Sciatic nerve (tissue), 2 donors: ENCODE measurements at places on chromosomes 5 and 9.

- DNase-seq, result no peak
Measured at GRCh38 chr5:166342402-166342801, 1949.0 kb upstream of the WWC1 start.

DNA sequence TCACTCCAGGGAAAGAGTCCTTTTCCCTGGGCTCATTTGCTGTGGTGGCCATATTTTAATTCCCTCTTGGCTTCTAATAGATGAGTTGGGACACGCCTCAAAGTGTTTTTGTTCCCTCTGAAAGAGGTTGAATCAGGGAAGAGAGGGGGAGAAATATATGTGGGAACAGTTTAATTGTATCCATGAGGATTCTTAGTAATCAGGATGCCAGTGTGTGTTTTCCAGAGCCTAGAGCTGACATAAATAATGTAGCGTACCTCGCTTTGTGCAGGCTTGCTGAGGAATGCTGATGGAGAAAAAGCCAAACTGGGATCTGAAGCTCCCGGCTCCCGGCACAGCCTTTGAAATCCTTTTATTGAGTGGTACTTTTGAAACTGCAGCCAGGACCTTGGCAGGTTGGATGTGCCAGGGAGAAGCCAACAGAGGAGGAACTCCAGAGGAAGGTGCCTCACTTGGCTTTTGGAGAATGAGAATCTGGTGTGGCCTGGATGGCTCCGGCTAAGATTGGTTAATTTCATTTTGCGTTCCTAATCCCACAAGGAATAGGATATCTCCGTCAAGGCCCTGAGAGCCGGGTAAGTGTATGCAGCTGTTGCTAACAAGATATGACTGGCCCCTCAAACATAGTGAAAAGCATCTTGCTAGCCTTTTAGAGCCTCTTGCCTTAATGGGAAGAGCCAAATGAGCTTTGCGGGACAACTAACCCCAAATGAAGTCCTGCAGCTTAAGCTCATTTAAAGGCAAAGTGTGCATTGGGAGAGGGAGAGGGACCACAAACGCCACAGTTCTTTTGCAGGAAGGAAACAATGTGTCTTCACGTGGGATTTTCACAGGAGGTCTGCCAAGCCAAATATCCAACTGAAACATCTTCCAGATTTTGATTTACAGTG is 471.1 kb upstream of the WWC1 start:
- no peak for DNase-seq

DNA sequence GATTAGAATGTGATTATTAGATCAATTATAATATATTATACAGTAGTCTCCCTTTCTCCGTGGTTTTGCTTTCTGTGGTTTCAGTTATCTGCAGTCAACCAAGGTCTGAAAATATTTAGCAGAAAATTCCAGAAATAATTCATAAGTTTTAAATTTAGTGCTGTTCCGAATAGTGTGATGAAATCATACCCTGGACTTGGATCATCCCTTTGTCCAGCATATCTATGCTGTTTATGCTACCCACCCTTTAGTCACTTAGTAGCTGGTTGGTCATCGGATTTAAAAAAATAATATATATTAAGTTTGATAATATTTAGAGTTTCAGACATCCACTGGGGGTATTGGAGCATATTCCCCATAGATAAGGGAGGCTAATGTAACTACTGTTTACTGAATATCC is 19.6 kb downstream of the RMI1 start:
- DNase-seq, result no peak

DNA sequence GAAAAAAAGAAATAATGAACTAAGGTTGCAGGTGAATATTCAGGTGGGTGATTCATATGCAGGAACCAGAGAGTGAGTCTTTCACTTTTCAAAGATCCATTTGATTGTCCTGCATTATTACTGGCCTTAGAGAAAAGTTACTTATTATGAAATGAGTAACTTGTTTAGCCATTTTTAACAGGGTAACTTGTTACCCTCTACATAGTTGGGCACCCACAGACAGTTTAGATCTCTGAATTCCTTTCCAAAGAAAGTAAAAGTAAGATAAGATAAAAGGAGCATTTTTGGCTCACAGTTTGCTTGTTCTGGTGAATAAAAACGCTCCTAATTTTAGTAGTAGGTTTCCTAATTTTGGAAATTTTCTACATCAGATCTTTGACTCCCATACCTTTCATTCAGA is 54.1 kb upstream of the DAB2 start:
- no peak for DNase-seq

GRCh38 chr9:130640681-130641080 is 23.7 kb upstream of the PRDM12 start:
- no peak for DNase-seq

DNA sequence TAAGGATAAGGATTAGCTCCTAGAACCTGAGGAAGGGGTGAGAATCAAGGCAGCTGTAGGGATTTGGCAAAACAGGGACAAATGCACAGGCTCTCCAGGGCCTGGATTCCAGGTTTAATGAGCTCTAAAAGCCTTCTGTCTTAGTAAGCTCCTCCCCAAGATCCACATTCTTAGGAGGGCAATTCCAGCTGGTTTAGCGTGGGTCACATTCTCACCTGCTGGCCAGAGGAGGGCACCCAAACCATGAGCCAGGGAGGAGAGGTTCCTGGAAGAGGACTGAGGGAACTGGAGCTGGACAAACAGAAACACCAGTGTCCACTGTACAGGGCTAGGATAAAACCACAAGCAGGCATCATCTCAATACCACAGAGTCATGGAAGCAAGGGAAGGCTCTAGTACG is 480.0 kb downstream of the CCDC171 start:
- no peak for DNase-seq

GRCh38 chr5:175288048-175288621 is 155.8 kb downstream of the DRD1 start:
- DNase-seq, result no peak

- DNase-seq, result peak; percentile 51
Measured at GRCh38 chr5:172830876-172831662, 3.0 kb upstream of the ERGIC1 start.

GRCh38 chr9:6439051-6439703 is 26.2 kb downstream of the UHRF2 start:
- DNase-seq, result no peak

GRCh38 chr5:149015126-149015525 is 47.7 kb downstream of the SH3TC2 start:
- DNase-seq, result no peak

DNA sequence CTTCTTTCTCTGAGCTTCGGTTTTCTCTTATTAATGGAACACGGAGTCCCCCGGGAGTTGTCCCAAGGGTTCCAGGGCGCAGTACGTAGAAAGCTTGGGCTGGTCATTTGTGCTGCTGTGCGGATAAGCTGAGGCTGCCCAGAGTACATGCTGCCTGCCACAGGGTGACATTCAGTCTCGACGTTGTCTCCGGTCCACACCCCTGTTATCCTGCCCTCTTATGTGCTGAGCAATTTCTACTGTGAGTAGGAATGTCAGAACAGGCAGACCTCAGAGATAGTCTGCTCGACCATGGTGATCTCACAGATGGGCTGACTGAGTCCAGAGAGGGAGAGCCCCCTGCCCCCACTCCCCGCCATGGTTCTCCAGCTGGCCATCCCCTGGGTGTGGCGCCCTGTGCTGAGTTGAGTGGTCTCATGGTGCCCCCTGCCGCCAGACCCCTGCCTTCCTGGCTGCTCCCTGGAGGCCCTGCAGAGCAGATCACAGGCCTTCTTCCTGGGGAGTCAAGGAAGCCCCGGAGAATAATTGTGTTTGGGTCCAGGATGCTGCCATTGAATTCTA is 124.0 kb downstream of the RGS3 start:
- DNase-seq, result peak; percentile 75

DNA sequence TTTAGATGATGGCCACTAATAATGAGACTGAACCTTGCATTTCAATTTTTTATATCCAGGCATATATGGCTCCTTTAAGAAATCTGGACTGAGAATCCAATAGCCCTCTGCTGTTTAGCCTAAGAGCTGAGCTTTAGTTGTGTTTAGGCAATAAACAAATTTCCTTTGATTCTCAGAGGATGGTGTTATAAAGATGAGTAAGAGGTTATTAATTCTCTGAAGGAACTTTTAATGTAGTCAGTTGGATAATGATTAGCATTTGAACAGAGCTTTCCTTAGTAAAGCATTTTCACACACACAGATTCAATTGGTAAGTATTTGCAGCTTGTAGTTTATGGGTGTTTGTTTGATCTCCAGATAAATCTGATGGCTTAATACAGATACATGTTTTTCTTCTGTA is 149.6 kb downstream of the PRR16 start:
- DNase-seq, result no peak

DNA sequence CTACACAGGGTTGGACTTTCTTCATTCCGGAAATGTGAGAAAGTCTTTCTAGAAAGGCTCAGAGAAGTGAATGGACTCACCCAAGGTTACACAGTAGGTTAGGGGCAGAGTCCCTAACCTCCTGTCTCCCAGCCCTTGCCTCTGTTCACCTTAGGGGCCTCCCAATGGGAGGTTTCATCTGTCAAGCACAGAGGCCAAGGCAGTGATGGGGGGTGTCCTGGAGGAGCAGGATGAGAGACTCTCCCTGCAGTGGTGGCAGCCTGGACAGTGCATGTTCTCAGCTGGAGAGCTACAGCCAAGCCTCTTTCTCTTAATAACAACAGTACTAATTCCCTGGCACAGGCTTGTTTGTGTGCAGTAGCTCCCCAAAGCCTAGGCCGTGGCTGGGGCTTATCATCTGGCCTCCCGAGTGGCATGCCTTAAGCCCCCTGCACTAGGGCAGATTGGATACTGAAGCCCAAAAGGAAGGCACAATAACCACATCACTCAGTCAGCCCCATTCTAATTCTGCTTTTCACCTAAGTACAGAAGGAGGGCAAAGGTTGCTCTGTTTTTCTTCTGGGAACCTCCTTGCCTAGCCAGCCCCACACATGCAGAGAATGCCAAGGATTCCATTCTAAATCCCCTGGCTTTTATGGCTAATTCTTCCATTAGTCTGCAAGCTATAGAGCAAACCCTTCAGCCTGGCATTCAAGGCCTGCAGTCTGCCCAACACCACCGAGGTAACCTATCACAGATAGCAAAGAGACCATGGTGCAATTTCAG is 50.2 kb upstream of the XPA start:
- DNase-seq, result no peak

DNA sequence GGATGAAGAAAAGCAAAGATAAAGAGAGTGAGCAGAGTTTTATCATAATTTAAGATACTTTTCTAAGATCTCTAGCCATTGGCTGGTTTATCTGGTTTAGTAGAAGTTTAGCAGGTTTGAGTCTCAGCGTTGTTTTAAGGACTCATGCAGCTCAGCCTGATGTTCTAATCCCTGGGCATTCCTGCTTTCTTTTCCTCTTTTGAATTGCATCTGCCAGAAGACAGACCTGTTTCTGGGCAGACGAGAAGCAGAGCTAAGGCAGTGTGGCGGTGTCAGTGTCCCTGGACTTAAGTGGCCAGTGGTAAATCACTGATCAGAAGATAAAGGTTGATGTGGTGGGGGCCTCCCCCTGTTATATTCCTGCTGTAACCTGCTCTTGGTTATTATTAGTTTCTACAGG is 138.6 kb downstream of the ADCY2 start:
- no peak for DNase-seq

- DNase-seq, result no peak
Measured at GRCh38 chr9:120910643-120911042, 16.0 kb downstream of the TRAF1 start.

GRCh38 chr9:85212209-85212608 is 529.5 kb downstream of the AGTPBP1 start:
- no peak for DNase-seq

DNA sequence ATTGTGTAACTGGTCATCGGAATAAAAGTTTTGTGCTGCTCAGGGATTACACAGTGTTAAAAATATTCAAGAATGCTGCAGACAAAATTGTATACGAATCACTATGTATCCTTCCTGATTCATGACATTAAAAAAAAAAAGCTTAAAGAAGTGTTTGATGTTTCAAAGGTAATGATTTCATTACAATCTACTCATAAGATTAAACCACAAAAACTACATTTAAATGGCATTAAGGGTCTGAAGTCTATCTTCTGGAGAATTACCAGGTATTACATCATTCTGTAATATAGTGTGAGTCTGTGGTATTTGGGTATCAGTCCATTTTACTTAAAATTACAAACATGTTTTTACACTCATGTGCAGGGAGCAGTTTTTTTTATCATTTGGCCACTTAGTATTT is 324.4 kb downstream of the NDUFS4 start:
- no peak for DNase-seq

GRCh38 chr5:103114440-103114839 is 5.5 kb downstream of the GIN1 start:
- DNase-seq, result no peak

DNA sequence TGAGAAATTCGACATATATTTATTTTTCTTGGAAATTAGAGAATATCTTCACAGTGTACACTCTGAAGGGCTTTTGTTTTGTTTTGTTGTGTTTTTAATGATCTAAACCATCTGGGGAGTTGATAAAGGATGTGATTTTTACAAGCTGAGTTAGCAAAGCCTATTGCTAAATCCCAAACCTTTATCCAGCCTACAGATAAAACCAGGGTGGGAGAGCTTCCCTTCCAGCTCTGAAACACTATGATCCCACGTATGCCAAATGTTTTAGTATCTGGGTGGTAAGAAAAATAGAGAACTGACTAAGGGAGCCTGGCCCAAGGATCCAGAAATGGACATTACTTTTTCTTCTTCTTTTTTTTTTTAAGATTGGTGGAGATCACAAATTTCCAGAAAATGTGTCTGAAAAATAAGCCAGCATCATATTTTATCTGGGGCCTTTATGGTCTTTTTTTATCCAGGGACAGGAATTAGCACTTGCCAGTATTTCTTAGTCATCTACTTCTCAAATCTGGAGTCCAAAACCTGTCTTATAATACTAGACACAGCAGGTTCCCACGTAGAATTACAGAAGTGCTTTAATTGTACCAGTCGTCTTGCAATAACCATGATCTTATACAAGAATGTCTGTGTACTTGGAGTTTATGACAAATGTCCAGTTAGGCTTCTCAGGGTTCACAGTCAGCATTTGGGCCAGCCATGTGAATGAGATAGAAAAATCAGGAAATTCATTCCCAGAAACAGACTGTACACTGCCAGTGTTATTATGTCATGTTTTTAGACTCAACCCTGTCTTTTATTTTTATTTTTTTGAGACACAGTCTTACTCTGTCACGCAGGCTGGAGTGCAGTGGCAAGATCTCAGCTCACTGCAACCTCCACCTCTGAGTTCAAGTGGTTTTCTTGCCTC is 290.8 kb upstream of the MPDZ start:
- DNase-seq, result no peak

GRCh38 chr9:95710446-95710845 is 165.0 kb upstream of the ERCC6L2 start:
- DNase-seq, result no peak

DNA sequence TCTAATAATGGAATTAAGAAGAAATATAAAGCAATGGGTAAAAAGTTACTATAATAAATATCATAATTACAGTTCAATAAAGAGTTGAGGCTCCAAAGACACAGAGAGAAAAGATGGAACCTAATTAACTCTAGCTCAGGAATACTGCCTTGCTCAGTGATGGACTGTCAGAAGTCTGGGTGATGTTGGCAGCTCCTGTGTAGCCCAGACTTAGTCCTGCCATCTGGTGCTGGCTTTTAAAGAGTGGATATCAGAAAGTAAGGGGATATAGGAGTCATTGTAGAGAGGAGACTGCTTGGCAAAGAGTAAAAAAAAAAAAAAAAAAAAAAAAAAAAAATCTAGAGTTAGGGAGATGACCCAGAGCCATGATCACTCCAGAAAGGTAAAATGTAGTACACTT is 551.9 kb upstream of the DMAC1 start:
- DNase-seq, result no peak
